ENCODE measurements at places on chromosomes 2 and 18.

- DNase-seq, result no peak
Observed at GRCh38 chr2:51995293-51995692, 963.4 kb upstream of the NRXN1 start.

DNA sequence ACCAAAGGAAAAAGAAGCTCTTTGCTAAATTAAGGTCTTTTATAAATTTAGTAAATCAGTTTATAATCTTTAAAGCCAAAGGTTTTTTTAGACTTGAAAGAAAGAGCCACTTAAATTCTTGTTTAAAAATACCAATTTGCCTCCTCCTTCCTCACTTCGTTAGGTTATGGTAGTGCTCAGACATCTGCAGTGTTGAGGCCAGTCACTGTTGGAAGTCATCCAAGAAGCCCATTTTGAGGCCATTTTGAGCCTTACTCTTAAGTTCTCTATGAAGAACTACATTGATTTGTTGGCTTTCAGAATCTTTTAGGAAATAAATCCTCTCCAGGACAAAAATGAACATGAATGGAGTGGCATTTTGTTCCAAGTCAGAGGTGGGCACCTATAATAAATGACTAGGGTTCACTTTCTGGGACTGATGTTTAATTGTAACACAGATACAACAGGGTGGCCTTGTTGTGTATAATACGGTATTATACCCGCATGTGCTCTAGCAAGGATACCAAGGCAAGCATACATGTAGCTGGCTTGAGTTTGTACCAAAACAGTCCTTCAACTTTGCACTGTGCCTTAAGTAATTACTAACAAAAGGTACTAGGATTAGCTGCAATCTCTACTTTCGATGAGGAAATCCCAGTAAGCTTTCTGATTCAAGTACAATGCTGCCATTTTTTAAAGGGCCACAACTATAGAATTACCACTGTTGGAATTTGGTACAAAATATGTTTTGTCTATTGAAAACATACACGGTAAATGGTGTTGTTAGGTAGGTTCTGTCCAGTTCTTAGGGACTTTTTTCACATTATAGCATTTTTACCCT is 22.8 kb downstream of the SLC66A3 start:
- DNase-seq, result no peak

- DNase-seq, result no peak
Observed at GRCh38 chr2:205323929-205324328, 358.4 kb upstream of the NRP2 start.

- no peak for DNase-seq
Observed at GRCh38 chr2:190528521-190529001, 6.0 kb downstream of the NEMP2 start.

DNA sequence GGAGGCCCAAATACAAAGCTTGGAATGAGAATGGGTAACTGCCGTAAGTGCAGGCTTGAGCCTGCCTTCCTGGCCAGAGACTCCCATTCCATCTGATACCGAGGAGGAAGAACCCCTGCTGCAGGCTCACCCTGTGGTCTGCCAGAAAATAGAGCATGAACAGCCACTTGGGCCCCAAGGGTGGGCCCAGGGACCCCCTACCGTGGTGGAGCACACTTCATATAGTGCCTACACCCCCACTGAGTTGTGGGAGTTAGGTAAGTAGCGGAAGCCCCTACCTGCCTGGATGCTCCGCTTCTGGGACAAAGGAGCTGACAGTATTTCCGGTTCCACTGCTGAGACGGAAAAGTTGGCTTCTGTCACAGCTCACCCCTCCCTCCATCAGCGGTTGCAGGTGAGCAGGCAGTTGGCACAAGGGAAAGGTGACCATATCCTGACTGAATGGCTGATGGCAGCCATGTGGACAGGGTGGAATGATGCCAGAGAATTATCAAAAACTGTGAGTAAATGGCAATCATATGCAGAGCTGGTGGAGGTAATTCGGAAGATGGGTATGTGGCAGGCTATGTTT is 11.5 kb upstream of the C2orf42 start:
- no peak for DNase-seq

DNA sequence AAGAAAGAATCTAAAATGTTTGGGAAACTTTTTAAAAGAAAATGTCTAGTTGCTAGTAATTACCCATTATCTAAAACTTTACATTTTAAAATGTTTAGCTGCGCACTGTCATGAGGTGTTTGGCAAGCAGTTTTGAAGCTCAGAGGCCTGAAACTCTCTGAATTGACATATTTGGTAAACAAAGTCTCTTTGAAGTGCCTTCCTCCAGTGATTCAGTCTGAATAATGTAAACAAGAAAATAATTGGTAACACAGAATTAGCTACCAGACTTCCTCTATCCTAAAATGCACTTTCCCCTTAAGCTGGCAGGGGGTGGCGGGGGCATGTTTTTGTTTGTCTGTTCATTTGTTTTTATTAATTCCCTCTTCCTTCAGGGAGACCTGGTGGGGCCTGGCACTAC is 61.4 kb downstream of the WDR75 start:
- DNase-seq, result no peak

- no peak for DNase-seq
Observed at GRCh38 chr2:66729416-66730330, 294.7 kb downstream of the MEIS1 start.

DNA sequence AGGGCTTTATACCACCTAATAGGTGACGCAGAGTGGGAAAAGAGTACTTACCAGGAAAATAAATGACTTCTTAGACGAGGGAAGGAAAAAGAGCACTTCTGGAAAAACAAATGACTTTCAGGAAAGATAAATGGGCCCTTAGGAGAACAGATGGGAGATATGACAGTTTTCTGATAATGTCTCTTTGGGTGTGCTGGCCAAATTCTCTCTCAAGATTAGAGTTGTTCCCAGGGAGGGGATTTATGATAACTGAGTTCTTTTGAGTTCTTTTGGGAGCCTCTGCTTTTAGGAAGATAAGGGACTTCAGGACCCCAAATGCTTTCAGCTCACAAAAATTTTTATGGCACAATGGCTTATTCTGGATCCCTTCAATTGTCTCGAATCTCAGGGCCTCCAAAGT is 104.2 kb upstream of the MSH2 start:
- no peak for DNase-seq

Measured in neural crest cell (in vitro differentiated cells).